Activated T-cell treated with anti-CD3 and anti-CD28 coated beads, Interleukin-2, amount 50 U/mL, for 24 hours (primary cell): ENCODE measurements at places on chromosomes 1 and 21.

GRCh38 chr21:45454060-45454925 lies 49.3 kb downstream of the COL18A1 start:
- no peaks in the 10 kb centered on the region for H3K36me3 ChIP-seq
- no peak for DNase-seq
- H3K27me3 ChIP-seq = no peaks in the 10 kb centered on the region
- H3K4me1 ChIP-seq = no peaks in the 10 kb centered on the region
- H3K4me3 ChIP-seq = no peak overlapping the region

DNA sequence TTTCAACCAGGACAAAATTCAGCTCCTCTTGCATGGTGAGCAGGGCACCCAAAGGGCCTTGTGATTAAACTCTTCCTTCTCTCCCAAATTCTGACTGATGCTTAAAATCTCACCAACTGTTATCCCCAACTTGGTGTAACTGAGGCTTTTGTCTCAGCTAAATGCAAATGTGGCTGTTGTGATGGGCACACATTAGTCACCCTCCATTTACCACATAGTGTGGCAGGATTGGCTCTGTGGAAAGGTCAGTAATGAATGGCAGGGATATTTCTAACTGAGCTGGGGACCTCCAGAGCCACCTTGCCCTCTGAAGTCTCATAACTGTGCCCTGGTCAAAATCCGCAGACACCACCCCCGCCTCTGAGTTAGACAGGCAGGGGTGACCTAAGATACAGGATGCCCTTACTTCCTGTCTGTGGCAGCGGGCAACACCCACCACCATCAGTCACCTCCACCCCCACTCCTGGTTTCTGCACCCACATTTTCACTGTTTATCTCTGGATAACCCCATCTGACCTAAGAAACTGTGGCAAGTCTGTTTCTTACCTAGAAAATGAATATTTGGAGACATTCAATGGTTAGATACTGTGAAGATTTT lies 25.4 kb upstream of the RGS16 start:
- H3K27ac ChIP-seq = peak overlapping the region; percentile 45
- peak overlapping the region; percentile 32 for H3K4me3 ChIP-seq
- no peaks in the 10 kb centered on the region for H3K36me3 ChIP-seq
- peak; percentile 74 for DNase-seq

DNA sequence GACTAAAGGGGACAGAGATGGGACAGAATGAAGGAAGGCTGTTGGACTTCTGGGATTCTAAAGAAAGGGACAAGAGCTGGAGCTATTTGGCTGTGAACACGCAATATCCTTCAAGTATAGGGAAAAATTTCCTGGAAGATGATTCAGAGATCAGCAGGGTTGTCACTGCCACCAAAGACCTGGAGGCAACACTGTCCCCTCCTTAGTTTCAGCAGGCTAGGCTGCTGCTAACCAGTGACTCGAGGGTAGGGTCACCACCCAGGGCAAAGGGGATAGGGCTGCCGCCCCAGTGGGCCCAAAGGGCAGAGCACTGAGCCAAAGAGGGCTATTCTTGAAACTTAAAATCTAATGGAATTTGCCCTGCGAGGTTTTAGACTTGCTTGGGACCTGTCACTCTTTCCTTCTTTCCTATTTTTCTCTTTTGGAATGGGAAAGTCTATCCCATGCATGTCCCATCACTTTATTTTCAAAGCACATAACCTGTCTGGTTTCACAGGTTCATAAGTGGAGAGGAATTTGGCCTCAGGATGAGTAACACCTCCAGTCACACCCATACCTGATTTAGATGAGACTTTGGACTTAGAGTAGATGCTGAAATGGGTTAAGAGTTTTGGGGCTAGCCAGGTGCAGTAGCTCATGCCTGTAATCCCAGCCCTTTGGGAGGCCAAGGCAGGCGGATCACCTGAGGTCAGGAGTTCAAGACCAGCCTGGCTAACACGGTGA lies 11.9 kb downstream of the IFNLR1 start:
- no peaks in the 10 kb centered on the region for H3K4me1 ChIP-seq
- no peak for DNase-seq
- no peaks in the 10 kb centered on the region for H3K27me3 ChIP-seq
- no peaks in the 10 kb centered on the region for H3K36me3 ChIP-seq
- H3K4me3 ChIP-seq = no peak overlapping the region

DNA sequence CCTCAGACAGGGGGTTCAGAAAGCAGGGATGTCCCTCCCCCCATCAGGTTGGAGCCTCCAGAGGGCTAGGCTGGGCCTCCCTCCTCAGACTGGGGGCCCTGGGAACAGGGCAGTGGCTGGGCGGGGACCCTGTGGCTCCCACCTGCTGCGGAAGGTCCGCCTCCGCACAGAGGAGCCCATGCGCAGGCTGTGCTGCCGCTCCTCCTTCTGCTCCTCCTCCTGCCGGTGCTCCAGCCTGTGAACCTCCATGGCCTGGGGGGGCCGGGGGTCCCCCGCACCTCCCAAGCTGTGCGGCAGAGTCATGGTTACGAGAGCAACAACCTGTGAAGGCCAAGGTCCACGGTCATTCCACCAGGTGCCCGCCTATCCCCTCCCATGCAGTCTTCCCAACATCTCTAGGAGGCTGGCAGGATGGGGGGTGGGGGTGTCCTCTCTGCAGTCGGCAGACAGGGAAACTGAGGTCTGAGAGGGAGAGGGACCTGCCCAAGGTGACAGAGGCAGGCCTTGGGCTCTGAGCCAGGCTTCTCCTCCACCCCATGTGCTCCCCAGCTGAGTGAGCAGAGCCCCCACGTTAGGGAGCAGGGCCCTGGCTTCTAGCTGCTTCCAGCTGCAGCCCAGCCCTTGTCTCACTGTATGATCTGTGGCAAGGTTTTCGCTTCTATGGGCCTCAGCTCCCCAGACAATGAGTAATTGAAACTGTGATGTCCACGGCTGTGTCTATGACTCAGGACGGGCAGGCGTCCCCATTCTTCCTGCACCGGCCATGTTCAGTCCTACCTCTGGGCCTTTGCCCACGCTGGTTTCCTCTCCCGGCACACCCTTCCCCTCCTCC lies 3.4 kb downstream of the MYOM3 start:
- no peaks in the 10 kb centered on the region for H3K36me3 ChIP-seq
- no peak for DNase-seq
- H3K4me3 ChIP-seq = no peak overlapping the region
- peaks cover 7% of the 10 kb centered on the region for H3K4me1 ChIP-seq
- H3K27ac ChIP-seq = no peak overlapping the region

DNA sequence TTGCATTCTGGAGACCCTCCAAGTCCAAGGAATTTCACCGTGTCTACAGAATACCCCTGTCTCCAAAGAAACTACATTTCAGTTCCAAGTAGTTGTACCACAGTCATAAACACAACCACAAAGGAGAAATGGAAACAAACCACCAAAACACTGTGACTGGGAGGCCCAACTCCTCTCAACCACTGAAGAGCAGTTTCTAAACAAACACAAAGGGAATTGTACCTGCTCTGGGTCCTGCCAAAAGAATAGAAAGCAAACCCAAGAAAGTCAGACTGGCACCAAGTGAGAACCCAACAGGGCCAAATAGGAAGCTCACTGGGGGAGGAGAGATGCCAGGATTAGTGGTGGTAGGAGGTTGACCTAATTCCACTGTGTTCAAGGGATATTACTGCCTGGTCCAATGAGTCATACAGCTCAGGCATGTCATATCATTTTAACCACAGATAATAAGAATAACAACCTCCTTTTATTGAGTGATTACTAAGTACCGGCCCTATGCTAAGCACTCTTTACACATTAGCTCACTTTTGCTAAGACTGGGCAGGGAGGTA lies 123.9 kb upstream of the PPP2R5A start:
- no peak overlapping the region for H3K4me3 ChIP-seq
- H3K27ac ChIP-seq = no peak overlapping the region
- no peaks in the 10 kb centered on the region for H3K36me3 ChIP-seq

GRCh38 chr1:56572334-56573050 lies 6.9 kb downstream of the PLPP3 start:
- no peak overlapping the region for H3K27ac ChIP-seq
- no peak overlapping the region for H3K4me3 ChIP-seq
- no peaks in the 10 kb centered on the region for H3K4me1 ChIP-seq
- H3K36me3 ChIP-seq = no peaks in the 10 kb centered on the region
- no peak for DNase-seq

DNA sequence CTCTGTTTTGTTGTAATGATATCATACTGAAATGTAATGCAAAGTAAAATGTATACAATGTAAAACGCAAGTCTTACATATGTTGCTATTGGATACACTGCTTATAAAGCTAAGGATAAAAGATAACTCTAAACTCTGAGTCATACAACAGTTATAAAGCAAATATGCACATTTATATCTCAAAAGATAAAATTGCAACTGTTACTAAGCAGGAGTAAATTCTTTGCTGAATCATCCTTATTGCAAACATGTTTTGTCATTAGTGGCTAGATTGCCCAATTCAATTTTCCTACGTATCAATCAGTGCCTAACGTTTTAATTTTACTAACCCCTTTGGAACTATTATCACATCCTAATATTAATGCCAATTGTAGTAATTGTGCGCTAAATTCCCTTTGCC lies 762.9 kb downstream of the LTN1 start:
- H3K4me3 ChIP-seq = no peak overlapping the region
- no peak for DNase-seq
- H3K36me3 ChIP-seq = no peaks in the 10 kb centered on the region

- no peaks in the 10 kb centered on the region for H3K36me3 ChIP-seq
- peaks cover 9% of the 10 kb centered on the region for H3K27me3 ChIP-seq
- H3K4me3 ChIP-seq = no peak overlapping the region
- peaks cover 3% of the 10 kb centered on the region for H3K4me1 ChIP-seq
These were observed 54.1 kb downstream of the CHD5 start for GRCh38 chr1:6126028-6126427.

GRCh38 chr1:15304708-15305467 lies 57.9 kb downstream of the FHAD1 start:
- H3K27me3 ChIP-seq = peaks cover 8% of the 10 kb centered on the region
- peak; percentile 79 for DNase-seq
- no peak overlapping the region for H3K4me3 ChIP-seq
- peaks cover 5% of the 10 kb centered on the region for H3K4me1 ChIP-seq

- H3K27ac ChIP-seq = peak overlapping the region; percentile 3
- peaks cover 71% of the 10 kb centered on the region for H3K4me1 ChIP-seq
- DNase-seq = no peak
- no peaks in the 10 kb centered on the region for H3K27me3 ChIP-seq
- H3K4me3 ChIP-seq = peak overlapping the region; percentile 99
- H3K36me3 ChIP-seq = peaks cover 77% of the 10 kb centered on the region
These were observed 3.0 kb downstream of the PAXBP1 start for GRCh38 chr21:32768530-32768929.

- DNase-seq = peak; percentile 83
- no peaks in the 10 kb centered on the region for H3K27me3 ChIP-seq
- peaks cover 49% of the 10 kb centered on the region for H3K36me3 ChIP-seq
- H3K27ac ChIP-seq = peak within 1 kb of the TSS; percentile 98
- peaks cover 46% of the 10 kb centered on the region for H3K4me1 ChIP-seq
These were observed at the start of gene TNFRSF14 for GRCh38 chr1:2556277-2556677. TNFRSF14 (plus strand) TSS chr1:2556371; CDS start chr1:2556665, 294 bp downstream.

DNA sequence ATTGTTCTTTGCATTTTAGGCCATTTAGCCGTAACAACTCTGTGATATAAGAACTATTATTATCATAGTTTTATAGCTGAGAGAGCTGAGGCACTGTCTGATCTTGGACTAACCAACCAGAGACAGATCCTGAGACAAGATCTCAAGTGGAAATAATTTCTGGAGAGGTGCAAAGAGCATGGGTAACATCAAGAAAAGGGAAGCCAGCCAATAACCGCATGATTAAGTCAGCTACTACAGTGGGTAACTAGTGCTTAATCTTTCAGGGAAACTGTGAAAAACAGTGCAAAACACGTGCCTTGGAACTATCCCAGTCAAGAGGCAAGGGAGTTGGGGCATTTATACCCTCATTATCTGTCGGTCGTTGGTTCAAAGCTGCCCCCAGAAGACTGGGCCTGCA lies 105.8 kb downstream of the OMA1 start:
- H3K27ac ChIP-seq = no peak overlapping the region
- H3K36me3 ChIP-seq = no peaks in the 10 kb centered on the region
- H3K4me3 ChIP-seq = no peak overlapping the region
- no peaks in the 10 kb centered on the region for H3K4me1 ChIP-seq

DNA sequence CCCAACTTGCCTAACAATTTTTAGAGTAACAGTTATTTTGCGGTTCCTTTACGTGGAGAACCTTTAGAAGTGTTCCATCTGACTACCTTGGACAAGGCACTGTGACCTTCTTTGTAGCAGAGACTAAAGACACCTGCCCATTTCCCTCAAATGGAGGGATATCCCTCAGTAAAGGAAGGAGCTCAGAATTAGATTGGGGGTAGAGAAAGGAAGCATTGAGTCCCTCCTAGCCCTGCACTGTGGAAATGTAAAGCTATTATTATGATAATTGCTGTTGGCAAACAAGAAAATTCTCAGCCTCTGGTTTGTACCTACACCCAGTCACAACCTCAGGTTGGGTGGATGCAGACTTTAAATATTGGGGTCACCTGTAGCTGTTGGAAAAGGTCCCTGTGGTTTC lies 72.6 kb upstream of the MACF1 start:
- peaks cover 6% of the 10 kb centered on the region for H3K4me1 ChIP-seq
- no peaks in the 10 kb centered on the region for H3K27me3 ChIP-seq
- no peak overlapping the region for H3K4me3 ChIP-seq

DNA sequence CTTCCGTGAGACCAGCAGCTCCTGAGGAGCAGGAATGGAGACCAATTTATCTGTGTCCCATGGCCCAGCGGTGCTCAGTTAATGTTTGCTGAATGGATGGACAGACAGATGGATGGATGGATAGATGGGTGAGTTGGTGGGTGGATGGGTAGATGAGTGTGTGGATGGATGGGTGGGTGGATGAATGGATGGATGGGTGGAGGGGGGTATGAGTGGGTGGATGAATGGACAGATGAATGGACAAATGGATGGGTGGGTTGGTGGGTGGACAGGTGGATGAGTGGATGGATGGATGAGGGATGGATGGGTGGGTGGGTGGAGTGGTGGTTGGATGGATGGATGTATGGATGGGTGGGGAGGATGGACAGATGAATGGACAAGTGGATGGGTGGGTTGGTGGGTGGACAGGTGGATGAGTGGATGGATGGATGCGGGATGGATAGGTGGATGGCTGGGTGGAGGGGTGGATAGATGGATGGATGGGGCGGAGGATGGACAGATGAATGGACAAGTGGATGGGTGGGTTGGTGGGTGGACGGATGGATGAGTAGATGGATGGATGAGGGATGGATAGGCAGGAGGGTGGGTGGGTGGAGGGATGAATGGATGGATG lies 13.4 kb downstream of the EPHA2 start:
- no peak for DNase-seq
- H3K27ac ChIP-seq = no peak overlapping the region
- H3K4me1 ChIP-seq = peaks cover 24% of the 10 kb centered on the region
- no peaks in the 10 kb centered on the region for H3K36me3 ChIP-seq
- H3K4me3 ChIP-seq = no peak overlapping the region
- H3K27me3 ChIP-seq = no peaks in the 10 kb centered on the region

DNA sequence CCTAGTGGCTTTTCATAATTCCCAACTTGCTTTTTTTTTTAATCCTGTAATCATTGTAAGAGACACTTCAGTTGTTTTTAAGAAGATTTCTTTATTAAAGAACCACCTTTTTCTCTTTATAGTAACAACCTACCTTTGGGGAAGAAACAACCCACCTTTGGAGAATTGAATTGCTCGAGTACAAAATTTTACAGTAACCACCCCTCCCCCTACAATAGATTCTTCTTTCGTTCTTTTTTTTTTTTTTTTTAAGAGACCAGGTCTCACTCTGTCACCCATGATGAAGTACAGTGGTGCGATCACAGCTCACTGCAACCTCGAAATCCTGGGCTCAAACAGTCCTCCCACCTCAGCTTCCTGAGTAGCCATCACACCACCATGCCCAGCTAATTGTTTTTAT lies 2.1 kb upstream of the LRRC40 start:
- H3K27me3 ChIP-seq = no peaks in the 10 kb centered on the region
- peak overlapping the region; percentile 100 for H3K4me3 ChIP-seq
- DNase-seq = no peak
- peaks cover 69% of the 10 kb centered on the region for H3K4me1 ChIP-seq
- peaks cover 77% of the 10 kb centered on the region for H3K36me3 ChIP-seq
- peak overlapping the region; percentile 99 for H3K27ac ChIP-seq

- no peak overlapping the region for H3K4me3 ChIP-seq
- H3K4me1 ChIP-seq = no peaks in the 10 kb centered on the region
- H3K36me3 ChIP-seq = no peaks in the 10 kb centered on the region
These were observed 544.9 kb downstream of the KCNT2 start for GRCh38 chr1:196063294-196063693.
